ENCODE measurements at places on chromosomes 2 and 18.

GRCh38 chr2:147845411-147845971, 662 bp downstream of the ACVR2A start:
- no peak for DNase-seq

GRCh38 chr18:77015771-77016710, 116.5 kb downstream of the MBP start:
- DNase-seq: no peak

DNA sequence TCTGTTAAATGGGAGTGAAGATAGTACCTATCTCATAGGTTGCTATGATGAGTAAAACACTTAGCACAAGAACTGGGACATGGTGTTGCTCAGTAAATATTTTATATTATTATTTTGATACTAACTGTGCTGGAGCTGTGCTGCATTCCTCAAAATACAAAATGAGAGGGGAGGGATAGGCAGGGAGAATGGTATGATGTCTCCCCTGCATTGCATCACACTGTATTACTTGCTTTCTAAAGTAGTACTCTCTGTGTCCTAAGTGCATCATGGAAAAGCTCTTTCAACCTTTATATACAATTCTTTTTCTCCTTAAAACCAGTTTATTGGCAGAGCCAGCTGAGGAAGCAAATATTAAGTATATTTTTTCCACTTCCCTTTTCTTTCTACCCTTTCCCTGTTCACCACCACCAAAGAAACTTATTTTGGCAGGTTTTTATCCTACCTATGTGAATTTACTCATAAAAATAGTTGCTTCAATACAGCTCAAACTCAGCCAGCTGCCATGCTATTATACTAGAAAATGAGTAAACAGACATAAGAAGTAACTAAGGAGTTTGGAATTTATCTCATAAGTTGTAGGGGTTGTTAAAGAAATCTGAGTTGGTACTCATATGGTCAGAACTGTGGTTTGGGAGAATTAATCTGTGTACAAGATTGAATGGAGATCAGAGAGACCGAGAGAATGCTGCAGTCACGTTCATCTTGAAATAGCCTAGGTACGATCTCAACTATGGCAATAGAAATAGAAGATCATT, 60.3 kb downstream of the EHBP1 start:
- DNase-seq: no peak

GRCh38 chr2:168246483-168247340, 683 bp downstream of the STK39 start:
- peak; percentile 56 for DNase-seq

GRCh38 chr2:1283020-1283801, 130.1 kb upstream of the TPO start:
- no peak for DNase-seq

- DNase-seq: no peak
These were observed 58.2 kb upstream of the ST6GAL2 start for GRCh38 chr2:106944215-106944614.

DNA sequence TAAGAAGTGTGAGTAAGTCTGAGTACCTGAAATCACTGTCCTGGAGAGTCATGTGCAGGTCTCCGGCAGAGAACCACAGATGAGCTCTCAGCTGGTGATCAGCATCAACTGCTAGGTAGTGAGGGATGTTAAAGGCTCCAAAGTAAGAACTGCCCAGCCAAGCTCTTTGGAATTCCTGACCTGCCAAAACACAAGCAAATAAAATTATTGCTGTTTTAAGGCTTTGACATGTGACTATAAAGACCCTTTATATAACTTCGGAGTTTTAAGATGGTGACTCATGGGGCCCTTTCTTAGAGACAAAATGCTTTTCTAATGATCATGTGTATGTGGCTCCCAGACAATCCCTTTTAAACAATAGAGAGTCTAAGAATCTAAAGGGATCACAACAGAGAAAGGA, 855.7 kb downstream of the TRIB2 start:
- DNase-seq: no peak

DNA sequence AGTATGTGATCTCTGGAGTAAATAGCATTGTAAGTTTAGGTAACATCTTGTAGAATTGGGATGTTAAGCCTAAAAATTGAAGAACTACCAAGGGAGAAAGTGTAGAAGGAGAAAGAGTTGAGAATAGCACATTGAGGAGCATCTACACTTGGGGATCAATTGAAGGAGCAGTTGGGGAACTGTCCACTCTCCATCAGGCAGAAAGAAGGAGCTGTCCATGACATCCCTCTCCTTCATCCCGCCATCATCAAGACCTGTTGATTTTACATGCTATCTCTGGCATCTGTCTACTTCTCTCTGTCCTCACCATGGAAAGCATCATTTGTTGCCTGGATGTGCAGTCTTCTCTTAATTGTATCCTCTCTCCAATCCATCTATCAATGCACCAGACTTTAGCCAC, 87.8 kb downstream of the CCDC141 start:
- DNase-seq: no peak

GRCh38 chr2:46135228-46135855, 161.9 kb upstream of the EPAS1 start:
- no peak for DNase-seq

DNA sequence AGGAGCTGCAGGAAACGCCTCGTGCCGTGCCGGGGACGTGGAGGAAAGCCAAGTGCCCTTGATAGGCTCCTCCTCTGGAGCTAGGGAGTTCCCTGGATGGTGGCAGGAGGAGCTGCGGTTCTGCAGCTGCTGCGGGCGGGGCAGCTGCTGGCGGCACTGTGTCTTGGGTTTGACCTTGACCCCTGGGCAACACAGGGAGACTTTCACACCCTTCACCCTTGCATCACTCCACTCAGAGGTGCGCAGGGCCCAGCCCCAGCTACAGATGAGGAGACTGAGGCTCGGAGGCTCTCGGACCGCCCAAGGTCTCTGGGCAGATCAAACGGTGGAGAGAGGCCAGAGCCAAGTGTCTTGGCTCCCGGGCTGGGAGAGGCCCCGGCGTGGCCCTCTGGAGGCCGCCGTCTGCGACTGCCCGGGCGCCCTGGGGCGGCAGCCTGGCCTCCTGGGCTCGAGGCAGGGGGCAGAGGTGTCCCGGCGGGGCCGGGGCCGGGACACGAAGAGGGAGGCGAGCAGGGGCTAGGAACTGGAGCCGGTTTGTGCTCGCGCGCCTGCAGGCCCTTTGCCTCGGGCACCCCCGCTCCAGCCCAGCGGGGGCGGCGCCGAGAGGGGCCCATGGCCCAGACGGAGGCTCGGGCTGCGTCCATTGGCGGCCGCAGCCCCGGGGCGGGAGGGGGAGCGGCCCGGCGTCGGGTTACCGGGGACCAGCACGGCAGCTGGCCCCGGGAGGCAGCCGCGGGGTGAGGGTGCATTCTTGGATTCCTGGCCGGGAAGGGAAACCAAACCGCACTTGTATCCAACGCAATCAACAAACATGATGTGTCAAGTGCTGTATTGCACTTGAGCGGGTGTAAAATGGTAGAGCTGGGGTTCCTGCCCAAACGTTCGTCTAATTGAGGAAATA, 129.6 kb upstream of the SLC1A4 start:
- DNase-seq: peak; percentile 89

- no peak for DNase-seq
These were observed 316.4 kb downstream of the AGAP1 start for GRCh38 chr2:235810252-235810651.

DNA sequence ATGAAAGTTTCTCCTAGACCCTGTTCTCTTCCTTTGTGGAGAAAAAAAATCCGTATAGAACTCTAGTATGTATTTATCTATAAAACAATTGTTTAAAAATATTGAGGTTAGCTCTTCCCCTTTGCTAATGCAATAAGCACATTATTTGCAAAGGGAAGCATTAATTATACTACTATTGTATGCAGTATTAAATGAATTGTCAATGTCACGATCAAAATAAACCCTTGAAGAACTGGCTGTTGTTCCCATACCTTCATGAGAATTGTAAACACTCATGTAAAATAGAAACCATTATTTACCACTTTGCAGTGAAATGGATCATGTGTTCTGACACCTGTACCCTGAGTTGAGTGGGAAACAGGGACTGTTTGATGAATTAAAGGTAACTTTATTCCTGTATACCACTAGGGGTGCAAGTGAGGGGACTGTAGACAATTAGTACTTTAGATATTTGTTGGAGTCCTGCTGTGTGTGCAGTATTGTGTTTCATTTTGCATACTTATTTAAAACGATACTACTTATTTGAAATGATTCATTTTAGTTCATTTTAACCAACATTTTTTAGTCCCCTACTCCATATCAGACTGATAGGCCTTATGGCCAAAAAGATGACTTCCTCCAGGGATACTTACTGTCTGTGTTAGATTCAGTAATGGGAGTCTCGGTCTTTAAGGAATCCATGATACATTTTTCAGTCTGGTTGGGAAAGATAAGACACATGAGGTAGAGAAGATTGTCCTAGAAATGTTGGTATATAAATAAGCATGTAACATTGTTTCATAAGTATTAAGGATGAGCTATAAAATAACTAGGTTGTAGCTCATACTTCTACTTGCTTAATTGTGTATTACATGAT, 7.9 kb downstream of the PKP4 start:
- peak; percentile 6 for DNase-seq

GRCh38 chr18:72161691-72162090, 382.5 kb downstream of the CBLN2 start:
- peak; percentile 7 for DNase-seq

DNA sequence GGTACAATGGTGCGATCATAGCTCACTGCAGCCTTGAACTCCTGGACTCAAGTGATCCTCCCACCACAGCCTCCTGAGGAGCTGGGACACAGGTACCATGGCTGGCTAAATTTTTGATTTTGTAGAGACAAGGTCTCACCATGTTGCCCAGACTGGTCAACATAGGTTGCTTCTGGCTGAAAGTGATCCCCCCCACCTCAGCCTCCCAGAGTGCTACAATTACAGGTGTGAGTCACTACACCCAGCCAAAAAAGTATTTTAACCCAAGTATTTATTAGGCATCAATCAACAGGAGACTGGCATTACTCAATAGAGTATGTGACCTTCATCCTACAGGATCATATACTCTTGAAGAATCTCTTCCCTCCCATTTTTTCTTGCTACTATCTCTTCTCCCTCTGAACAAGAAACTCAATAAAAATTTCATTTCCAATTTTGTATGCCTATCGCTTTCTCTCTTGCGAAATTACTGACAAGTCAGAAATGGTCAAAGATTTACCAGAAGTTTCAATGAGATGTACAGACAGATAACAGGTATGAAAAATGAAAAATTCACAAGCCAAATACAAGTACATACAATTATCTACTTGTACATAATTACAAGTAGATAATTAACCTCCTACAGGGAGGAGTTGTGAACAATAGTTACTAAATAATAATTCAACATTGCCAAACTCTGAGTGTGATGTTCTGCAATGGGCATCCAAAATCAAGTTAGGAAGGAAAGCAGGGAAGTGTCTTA, 34.9 kb upstream of the CCNT2 start:
- DNase-seq: no peak

GRCh38 chr2:60046529-60046928, 506.9 kb downstream of the BCL11A start:
- DNase-seq: no peak

DNA sequence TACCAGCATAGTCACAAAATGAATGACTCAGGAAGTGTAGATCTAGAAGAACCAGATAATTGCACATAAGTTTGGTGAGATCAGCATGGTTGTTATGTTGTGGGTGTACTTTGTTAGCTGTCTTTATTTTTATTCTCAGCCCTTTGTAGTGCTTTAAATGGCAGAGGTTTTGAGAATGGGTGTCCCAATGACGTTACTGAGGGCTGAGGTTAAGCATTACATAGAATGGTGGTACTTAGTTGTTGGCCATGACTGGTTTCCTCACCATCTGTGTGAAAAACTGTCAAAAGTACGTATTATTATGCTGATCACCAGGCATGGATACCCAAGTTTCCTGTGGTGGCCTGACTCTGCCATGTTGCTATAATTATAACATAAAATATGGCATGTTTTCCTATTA, 165.8 kb downstream of the UBE2E3 start:
- DNase-seq: no peak

DNA sequence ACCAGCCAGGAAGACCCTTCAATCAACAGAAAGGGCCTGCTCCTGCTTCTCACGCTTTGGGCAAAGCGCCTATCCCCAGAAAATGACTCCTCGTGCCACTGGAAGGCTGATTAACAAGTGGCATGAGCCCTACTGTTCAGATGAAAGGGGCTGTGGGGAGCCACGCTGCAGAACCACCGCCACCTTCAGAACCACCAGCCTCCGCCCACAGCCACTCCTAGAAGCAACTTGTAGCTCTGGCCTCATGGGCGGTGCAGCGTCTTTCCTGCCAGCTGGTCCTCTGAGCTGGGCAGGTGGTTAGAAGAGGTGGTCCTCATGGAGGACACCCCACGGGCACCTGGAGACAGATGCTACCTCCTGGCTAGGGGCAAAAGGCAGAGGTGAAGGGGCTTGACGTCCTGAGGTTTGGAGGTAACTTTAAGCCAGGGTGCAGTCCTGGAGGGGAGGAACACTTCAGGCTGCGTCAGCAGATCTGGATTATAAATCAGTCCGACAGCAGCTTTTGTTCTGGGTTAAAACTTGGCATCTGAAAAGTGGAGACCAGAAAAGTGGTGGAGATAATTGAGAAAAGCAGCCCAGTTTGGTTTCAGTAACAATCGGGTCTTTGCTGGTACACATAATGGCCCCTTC, 861 bp upstream of the SEMA4C start:
- DNase-seq: no peak

DNA sequence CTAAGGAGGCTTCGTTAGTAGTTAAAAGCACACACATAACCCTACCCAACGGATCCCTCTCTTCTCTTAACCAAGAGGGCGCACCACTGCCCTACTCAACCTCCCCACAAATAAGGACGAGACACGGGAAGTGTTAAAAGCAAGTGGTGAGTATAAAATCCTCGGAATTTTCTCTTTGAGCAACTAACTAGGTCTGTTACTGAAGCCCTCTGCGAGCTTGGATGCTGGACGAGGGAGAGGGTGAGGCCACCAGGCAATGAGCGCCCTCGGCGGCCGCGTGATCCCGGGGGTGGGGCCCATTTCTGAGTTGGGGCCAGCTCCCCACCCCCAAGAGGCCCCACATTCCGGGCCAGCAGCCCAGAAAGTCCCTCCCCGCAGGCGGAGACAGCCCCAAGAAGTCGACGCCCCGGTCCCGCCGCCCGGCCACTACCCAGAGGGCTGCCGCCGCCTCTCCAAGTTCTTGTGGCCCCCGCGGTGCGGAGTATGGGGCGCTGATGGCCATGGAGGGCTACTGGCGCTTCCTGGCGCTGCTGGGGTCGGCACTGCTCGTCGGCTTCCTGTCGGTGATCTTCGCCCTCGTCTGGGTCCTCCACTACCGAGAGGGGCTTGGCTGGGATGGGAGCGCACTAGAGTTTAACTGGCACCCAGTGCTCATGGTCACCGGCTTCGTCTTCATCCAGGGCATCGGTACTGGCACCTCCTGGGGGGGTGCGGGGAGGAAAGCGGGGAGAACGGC, at the start of gene CYBRD1:
CYBRD1 (plus strand) TSS at position 423 of the 736 bp plus-strand sequence; CDS start at position 495, 72 bp downstream.
- DNase-seq: no peak

DNA sequence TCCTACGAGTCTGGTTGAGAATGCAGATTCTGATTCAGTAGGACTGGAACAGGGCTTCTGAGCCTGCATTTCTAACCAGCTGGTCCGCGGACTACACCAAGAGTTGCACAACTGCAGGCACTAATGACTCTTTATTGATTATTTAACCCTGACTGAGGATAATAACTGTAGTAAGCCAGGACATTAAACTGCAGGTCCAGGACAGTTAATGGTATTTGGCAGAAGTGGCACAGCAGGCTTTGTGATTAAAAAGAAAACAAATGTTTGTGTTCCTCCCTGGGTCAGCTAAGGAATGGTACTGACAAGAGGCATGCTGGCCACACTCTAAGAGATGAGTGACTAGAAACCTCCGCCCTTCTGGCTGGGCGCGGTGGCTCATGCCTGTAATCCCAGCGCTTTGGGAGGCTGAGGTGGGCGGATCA, 59.4 kb downstream of the ALPK2 start:
- no peak for DNase-seq

Measured in RCC 7860 (cell line).